ENCODE measurements at places on chromosomes 16 and 17. TPM values are rescaled to one million over a fixed set of nuclear protein-coding genes. Genes with fewer than 3 reads are reported as not detected.

The HOXB1 gene
- polyA plus RNA-seq, result 0.27 TPM

The HOXB5 gene
- 34.6 TPM for polyA plus RNA-seq

The TRPV3 gene
- 2.2 TPM for polyA plus RNA-seq

The ADAM11 gene
- polyA plus RNA-seq, result 3.4 TPM

The PAQR4 gene
- 12.4 TPM for polyA plus RNA-seq

The ZNF423 gene
- polyA plus RNA-seq, result 29.4 TPM

The TAC4 gene
- polyA plus RNA-seq, result 0.69 TPM

The SLC47A1 gene
- polyA plus RNA-seq, result 1.2 TPM

The KATNIP gene
- 19.8 TPM for polyA plus RNA-seq

The ZNF597 gene
- polyA plus RNA-seq, result 6.0 TPM

The GAST gene
- not detected for polyA plus RNA-seq

The CYB5B gene
- 109 TPM for polyA plus RNA-seq

- no peak for DNase-seq
Measured at GRCh38 chr16:13633391-13633861, 286.5 kb upstream of the ERCC4 start.

DNA sequence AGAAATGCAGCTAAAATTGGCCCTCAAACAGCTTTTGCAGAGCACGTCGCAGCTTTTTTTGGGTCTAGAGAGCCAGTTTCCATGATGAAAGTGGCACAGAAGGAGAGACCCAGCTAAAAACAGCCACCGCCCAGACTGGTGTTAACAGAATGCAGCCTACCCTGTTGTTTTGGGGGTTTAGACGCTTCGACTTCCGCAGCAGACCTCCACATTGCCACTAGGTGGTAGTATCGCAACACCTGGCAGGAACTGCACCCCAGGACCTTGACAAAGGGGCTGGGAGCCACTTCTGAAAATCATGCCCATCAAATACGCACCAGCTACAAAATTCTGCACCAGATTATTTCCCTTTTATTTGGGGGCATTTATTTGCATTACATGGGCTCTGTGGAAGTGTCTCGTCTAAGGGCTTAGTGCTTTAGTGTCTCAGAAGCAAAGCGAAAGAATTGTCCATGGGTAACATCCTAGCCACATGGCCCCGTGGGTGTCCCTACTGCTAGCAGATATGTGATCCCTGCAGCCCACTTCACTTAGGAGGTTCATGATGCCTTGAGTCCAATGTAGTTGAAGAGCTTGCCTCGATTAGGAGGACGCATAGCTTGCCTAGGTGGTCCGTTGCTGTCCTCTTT is 167.1 kb downstream of the HAPSTR1 start:
- DNase-seq, result peak; percentile 23

DNA sequence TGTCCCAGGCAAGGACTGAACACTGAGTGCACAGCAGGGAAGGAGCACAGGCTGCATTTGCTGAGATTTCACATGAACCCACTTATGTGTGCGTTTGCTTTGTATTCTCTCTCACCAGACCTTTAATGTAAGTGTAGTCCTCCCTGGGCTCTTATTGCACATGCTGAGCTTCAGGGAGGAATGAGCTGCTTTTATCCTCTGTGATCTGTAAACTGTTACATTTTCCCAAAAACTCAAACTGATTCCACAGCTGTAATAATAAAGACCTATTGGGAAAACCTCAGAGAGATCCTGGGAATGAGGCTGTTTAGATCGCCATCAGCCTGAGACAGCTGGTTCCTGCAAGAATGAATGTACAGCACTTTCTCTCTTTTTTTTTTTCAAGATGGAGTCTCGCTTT is 53.6 kb upstream of the ADORA2B start:
- DNase-seq, result no peak

DNA sequence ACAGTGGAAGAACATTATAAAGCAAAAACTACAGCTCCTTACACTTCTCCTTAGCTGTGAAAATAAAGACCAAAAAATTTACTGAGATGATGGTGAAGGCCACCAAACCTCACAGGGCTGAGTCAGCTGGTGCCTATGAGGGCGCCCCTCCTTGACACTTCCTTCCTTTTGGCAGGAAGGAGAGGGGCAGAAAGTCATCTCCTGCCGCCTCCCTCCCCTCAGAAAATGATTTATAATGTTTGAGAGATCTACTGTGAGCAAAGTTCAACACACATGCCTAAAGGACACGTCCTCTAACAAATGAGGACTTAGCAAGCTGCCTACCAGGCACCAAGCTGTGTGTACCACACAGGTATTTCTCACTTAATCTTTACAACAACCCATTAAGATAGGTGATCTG is 245.7 kb downstream of the PRKCA start:
- DNase-seq, result no peak

DNA sequence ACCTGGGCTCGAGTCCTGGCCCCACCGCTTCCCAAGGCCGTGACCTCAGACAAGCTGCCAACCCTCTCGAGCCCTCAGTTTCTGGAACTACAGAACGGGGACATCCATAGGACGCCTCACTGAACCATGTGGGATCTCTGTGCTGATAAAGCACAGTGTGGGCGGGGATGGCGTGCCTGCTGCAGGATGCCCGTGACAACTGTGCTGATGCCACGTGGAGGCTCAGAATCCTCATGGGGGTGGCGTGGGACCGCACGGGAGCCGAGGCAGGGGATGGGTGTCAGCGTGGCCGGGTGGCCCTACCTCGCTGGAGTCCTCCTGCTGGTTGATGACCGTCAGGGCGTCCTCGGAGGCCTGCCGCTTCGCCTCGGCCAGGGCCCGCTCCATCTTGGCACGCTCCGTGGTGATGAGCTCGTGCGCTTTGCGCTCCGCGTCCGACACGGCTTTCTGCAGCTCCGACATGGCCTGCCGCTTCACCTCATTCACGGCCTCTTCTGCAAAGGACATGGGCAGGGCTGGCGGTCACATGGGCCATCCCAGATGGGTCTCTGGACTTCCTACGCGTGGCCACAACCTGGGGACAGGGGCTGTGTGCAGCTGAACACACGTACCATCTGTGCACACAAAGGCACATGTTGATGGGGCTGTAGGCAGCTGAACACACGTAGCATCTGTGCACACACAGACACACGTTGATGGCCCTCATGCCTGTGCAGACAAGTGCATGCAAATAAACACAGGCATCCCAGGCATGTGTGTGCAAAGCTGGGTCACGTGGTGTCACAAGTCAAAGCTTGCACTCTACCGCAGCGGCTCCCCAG is 12.7 kb upstream of the PABPN1L start:
- no peak for DNase-seq

- no peak for DNase-seq
Measured at GRCh38 chr16:31186930-31187807, 7.2 kb downstream of the FUS start.

DNA sequence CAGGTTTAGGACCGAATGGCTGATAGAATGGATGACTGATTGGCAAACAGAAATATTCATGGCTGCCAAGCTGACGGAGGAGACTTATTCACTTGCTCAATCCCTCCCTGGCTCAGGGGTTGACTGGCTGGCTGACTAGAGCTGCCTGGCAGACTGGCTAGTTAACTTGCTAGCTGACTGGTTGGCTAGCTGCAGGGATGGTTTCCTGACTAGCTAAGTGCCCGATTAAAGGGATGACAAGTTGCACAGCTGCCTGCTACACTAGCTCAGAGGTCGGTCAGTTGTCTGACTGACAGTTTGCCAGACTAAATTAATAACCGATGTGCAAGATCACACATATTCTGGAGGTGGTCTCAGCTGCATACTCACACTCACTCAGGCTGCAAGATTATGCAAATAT is 1208.4 kb upstream of the CDH8 start:
- no peak for DNase-seq

DNA sequence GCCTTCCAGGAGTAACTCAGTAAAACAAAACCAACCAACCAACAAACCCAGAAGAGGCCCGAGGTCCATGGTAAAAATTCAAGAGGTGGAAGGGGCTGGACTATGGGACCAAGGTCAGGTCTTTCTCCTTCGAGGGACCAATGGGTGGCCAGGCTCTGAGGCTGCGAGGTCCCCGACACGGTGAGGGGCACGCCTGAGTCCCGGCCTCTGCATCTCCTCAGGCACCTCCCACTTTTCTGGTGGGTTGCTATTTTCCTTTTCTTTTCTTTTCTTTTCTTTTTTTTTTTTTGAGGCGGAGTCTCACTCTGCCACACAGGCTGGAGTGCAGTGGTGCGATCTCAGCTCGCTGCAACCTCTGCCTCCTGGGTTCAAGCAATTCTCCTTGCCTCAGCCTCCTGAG is 18.0 kb downstream of the CD7 start:
- no peak for DNase-seq

- no peak for DNase-seq
Measured at GRCh38 chr17:50055055-50055425, 870 bp upstream of the ITGA3 start.

GRCh38 chr17:83180264-83180995 is 101.0 kb downstream of the METRNL start:
- no peak for DNase-seq

DNA sequence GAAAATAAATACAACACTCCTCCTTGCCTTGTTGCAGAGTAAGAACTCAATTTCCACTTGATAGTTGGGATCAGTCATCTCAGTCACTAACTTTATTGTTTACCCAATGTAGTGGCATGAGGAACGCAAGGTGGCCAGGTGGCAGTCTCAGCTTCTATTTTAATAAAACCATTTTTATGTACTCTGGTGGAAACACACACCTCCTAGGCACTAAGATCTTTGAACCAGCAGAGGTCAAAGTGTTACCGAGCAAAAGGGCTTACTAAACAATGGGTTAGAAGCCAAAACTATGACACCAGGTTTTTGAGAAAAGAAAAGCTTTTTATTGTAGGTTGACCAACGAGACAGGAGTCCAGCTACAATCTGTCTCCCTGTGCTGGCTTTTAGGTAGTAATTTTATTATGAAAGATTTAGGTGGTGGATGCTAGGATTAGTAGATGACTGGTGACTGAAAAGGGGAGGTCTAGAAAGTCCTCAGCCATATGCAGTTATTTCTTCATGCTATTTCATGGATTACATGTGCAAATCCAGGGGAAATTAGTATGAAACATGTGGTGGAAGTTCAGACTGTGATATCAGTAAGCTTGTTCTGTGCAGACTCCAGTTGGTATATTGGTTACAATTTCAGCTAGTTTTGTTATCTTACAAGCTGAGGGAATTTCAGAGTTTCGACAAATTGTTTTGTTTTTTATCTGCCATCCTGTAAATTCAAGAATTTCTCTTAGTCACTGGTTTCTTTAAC is 122.3 kb downstream of the PCTP start:
- DNase-seq, result no peak

DNA sequence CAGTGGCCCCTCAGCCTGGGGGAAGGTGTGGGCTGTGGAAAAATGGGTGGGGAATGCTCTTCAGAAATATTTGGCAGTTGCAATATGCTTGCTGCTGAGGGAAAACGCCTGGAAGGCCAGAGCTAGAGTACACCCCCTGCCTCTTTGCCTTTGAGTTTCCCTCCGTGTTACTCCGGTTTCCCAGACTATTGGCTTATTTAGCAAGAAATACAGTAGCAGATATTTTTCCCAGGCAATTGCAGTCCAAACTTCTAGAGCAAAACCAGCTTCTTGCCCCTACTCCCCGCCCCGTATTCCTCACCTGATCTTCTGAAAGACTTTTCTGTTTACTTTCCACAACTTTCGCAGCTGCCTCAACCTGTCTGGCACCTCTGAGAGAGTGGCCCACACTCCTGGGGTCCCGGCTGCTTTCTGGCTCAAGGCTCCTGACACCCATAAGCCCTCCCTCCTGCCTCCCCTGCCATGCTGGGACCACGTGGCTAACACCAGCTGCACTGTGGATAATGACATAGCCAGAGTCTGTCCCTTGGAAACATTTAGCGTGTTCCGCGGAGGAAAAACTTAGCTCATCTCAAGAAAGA is 45.8 kb upstream of the HELZ start:
- DNase-seq, result peak; percentile 49

GRCh38 chr16:2008631-2009163 is 924 bp downstream of the ZNF598 start:
- DNase-seq, result no peak

DNA sequence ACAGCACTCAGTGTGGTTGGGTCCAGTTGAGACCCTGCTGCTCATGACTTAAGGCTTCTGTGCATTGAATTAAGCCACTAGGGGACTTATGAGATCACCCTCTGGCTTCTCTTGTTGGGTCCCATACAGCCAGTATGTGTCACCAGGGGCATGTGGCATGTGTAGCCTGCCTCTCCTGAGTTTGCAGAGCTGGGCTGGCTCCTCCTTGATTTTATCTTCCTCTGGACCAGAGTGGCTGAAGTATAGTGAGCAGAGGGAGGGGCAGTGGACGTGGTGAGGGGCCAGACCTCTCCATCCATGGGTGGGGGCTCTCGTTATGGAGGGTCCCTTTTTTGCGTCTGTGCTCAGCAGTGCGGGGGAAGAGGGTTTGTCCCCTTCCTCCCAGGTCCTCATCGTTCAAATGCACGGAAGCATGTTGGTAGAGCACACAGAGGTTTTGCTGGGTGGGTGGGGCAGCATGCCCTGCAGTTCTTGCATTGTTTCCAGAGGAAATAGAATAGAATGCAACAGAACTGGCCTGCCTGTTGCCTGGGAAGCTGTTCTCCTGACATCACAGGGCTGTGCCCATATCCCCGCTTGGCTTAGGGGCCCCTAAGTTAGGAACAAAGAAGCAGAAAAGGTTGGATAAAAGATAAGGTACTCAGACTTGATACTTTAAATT is 77.4 kb downstream of the SPECC1 start:
- DNase-seq, result no peak

DNA sequence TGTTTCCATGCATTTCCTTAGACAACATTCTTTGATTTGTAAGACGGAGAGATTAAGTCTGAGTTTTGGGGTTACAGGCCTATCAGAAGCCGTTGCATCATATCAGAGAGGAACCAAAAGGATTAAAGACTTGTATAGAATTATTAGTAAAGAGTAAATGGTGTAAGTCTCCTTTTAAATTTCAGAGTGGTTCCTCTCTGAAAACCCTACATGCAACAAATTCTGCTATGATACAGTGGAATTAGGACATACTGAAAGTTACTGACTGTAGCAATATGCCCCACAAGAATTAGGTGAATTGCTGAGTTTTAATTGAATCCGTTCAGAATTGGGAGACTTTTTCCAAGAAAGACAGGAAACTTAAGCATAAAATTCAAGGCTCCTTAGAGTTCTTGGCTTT is 221.6 kb downstream of the FTO start:
- DNase-seq, result no peak
